ENCODE measurements at places on chromosomes 16 and 17.

- no peak for DNase-seq
These were observed 351.2 kb downstream of the SEC14L1 start for GRCh38 chr17:77491921-77492445.

DNA sequence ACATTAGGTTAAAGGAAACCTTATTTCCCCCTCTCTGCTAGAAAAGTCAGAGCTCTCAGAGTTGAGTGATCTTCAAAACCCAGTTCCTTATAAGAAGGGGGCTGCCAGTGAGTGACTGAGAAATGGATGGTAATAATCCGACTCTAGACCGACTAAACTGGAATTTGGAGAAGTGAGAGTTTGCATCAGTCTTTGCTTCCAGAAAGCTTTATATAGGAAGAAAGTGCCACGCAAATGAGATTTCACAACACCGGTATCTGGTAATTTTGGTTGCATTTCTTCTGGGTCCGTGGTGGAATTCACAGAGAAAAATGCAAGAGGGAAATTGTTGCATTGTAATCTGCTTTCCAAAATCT is 271.4 kb downstream of the MAF start:
- DNase-seq, result no peak

DNA sequence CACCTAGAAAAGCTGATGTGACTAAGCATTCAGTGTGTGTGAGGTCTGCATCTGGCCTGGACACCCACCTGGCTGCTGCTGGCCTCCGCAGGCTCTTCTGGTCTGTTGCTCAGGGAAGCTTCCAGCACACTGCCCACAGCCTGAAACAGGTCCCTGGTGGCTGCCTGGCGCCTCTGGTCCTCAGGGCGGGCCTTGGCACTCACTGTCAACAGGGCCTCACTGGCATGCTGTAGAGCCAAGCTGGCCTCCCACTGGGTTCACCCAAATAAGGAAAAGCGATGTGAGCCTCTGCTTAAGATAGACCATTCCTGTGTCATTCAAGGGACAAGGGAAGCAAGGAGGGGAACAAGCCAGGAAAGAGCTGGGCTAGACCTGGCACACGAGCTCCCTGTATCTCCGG is 70.6 kb upstream of the BCO1 start:
- DNase-seq, result no peak

DNA sequence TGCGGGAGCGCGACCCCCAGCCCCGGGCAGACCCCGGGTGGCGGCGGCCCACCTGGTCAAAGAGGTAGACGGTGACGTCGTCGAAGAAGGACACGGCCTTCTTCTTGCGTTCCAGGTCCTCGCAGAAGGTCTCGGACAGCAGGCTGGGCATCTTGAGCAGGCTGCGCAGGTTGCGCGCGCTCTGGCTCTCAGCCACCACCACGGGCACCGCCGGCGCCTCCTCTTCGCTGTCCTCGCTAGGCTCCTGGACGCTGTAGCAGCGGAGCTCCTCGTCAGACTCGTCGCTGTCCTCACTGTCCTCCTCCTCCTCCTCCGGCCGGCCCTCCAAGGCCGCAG is 45.2 kb upstream of the PVALEF start:
- DNase-seq, result no peak

DNA sequence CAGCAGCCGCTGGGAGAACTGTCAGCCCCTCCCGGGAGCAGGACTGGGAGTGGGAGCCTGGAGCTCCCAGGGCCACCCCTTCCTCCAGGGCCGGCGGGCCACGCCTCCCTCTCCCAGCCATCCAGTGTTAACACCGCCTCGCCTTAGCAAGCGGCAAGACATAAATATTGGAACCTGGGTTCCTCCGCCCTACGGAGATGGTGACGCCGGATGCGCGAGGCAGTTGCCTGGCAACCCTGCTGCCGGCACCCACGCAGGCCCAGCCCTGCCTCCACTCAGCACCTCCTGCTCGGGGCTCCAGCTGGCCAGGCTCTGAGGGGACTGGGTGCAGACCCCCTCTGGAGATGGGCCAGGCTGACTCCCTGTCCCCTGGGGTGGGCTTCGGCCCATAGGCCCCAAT is 27.4 kb upstream of the CACNA1H start:
- no peak for DNase-seq

DNA sequence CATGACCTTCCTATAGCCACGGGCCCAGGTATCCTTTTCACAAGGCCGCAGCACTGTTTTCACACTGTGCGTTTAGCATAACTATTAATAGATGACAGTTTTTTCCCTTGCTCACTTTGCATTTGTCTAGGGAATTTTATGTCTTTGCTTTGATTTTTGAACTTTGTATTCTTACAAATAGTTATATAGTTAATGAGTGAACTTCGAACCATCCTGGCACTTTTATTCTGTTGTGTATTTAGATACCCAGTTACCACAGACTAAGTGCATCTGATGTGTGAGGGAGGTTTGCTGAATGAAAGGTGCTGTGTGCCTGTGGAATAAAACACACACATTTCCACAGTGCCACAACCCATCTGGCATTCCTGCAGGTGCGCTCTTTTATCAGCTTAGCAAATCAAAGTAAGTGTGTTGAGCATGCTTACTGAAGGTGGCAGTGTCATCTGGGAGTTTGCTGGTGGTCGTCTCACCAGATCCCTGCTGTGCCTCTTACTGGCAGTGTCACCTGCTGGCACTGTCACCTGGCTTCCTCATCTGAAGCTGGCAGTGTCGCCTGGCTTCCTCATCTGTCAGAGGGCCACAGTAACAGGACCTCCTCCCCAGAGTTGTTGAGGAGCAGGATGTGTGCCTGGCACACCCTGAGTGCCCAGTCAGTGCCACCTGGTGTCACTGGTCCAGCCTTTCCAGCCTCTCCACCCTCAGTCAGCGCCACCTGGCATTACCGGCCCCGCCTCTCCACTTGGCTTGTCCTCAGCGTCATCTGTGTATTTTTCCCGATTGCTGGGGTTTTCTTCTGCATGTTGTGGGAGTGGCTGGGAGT is 37.6 kb downstream of the USP10 start:
- no peak for DNase-seq

DNA sequence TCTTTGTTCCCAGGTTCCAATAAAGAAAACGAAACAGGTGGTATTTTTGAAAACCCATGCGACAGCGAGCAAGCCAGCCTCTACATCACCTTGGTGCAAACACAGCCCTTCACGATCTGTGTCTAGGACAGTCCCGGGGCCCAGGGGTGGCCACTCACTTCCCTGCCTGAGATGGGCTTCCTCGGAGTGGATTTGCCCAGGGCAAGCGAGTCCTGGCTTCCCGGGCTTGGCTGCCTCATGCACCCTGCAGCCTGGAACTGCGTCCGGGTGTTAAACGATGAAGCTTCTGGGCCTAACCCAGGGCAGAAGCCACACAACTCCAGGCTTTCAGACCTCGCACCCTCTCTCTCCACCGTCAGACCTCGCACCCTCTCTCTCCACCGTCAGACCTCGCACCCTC is 66.0 kb downstream of the RPH3AL start:
- DNase-seq, result no peak

- DNase-seq, result no peak
These were observed 26.5 kb downstream of the ZSWIM7 start for GRCh38 chr17:15973016-15973415.

DNA sequence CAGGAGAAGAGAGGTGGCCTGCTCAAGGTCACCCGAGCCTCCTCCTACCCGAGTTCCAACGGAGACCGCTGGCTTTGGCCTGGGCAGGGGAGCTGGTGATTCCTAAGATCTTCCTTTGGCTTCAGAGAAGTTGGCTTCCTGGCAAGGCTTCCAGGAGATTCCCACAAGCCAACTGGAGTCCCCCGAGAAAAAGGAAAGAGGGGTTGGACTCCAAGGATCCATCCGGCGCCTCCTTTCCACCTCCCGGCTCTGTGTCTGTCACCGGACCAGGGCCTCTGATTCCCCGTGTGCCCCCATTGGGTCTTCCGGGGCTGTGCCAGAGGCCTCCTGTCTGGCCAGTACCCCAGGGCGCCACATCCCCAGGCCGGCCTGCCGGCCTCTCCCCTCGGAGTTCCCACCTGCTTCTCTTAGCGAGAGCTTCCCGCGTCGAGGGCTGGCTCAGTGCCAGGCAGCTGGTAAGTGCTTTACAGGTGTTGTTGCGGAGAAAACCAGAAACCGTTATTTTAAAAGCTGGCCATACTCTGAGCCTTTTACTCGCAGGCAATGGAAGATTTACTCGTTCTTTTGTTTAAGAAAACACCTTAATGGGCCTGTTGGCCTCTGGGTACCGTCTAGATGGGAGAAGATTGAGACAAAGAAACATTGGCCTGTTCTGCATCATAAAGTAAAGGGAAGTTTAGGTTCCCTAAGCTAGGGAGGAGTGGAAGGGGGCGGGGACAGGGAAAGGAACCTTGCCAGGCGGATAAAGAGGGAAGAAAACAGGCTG is 258.4 kb upstream of the SDK2 start:
- no peak for DNase-seq

DNA sequence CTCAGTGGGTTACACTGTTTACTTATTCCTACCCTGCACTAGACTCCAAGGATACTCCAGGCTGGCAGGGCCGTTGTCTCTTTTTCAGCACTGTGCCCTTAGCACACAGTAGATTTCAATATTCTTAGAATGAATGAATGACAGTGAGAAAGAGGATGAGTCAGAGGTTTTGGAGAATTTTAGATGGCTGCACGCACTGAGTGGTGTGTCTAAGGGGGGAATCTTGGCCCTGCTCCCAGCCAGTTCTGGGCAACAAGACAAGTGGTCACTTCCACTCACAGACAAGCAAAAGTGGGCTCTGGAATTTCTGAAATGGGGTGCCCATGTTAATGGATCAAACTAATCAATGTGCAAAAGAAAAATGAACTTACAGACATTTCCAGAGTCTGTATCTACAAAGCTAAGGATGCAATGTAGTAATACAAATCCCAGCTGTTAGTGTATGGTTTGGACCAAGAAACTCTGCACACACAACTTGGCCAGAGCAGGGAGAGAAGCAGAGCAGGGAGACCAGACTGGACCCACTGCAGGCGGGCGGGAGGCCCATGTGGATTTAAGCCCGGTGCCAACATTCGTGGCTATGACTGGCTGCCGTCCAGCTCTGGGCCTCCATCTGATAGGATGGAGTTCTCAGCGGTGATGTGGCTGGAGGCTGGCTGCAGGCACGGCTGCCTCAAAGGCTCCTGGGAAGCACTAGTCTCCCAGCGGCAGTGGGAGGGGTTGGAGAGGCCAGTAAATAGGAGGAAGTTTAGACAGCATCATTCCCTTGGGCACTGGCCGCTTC is 95.6 kb upstream of the CDYL2 start:
- DNase-seq, result no peak

DNA sequence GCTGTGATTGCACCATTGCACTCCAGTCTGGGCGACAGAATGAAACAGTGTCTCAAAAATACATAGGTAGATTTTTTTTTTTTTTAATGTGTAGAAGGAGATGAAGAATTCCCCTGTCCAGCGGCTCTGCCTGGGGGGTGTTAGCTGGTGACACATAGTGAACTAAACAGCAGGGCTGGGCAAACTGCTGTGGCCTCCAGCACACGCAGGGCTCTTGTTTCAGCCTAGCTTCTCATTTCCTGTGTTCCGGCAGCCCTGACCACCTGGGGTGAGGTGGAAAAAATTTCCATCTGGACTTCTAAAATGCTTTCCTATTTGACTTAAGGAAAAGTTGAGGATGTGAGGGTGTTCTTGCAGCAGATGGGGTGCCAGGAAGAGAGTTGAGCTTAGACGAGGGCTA is 33.3 kb upstream of the RGS9 start:
- DNase-seq, result no peak

DNA sequence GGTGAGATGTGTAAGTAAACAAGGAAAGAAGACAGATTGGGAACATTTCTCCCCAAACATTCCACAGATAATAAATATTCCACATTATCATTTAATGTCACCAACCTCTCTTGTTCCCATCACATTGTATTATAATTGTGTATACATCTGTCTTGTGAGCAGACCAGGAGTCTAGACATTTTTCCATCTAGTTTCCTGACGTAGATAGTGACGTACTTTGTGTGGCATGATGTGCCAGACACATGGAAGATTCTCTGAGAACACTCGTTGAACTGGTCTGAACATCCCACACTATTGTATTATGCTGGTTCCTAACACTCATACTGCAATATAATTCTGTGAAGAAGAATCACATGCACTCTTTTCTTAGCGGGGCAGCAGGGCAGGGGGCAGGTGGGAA is 34.0 kb downstream of the WSB1 start:
- DNase-seq, result no peak

DNA sequence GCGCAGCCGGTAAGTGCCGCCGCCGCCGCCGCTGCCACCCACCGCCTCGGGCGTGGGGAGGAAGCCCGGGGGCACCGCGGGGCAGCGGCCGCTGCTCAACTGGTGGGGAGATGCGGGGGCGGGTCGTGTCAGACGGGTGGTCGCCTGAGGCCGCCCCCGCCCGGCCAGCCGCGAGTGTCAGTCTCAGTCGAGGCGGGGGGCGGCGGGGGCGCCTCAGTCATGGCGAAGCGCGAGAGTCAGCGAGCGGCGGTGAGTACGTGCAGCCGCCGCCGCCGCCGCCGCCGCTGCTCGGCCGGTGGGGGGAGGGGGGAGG is 76.2 kb downstream of the CHD9 start:
- no peak for DNase-seq

GRCh38 chr16:72787514-72788268 is 260.2 kb downstream of the ZFHX3 start:
- peak; percentile 44 for DNase-seq

- no peak for DNase-seq
These were observed 20.8 kb upstream of the ZFHX3 start for GRCh38 chr16:73068541-73069401.

DNA sequence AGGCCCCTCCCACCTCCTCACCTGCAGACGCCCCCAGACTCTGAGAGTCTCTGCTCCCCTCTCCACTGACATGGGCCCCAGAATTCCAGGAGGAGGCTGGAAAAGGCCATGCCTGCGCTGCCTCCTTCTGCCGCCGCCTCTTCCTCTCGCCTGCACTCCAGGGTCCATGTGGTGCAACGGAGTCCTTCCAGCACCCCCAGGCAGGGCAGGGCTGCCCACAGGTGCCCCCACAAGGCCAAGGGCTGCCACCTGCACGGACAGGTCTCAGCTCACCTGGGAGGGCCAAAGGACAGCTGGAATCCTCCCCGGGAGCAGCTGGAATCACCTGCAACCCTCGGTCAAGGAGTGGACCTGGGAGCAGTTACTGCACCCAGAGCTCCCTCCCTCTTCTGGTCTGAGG is 194.9 kb downstream of the RBFOX3 start:
- no peak for DNase-seq

GRCh38 chr17:48068491-48068961 is 20.4 kb downstream of the NFE2L1 start:
- no peak for DNase-seq

- no peak for DNase-seq
These were observed 147.4 kb downstream of the SEC14L1 start for GRCh38 chr17:77288115-77288619.

GRCh38 chr16:89350701-89351380 is 133.3 kb downstream of the ZNF778 start:
- no peak for DNase-seq

GRCh38 chr17:50645748-50646682 is 11.3 kb downstream of the ABCC3 start:
- no peak for DNase-seq

Data from stimulated activated CD4-positive, alpha-beta T cell treated with anti-CD3 and anti-CD28 coated beads, Interleukin-1b, Interleukin-23, amount 100 ng/mL, for 1 hour (primary cell).